ENCODE measurements at places on chromosomes 1 and 21.

GRCh38 chr1:179813626-179814545, 63.7 kb downstream of the TOR1AIP2 start:
- no peak for DNase-seq

DNA sequence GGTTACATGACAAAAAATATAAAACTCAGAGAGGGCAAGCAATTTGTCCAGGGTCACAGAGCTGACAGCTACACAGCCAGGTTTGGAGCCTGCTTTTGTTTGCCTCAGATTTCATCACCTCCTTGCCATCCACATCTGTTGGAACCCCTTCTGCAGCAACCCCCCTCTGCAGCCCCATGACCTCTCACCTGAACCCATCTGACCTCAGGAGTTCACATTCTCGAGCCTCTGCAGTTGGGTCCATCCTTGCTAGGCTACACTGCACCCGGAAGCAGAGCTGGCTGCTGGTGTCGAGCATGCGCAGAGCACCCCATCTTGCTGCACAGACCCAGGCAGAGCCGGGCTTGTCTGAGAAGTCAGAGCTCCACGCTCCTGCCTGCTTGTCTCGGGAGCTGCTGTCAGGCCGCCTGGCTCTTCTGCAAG, 10.0 kb downstream of the C1QB start:
- DNase-seq = no peak

GRCh38 chr1:195704028-195704427, 904.2 kb downstream of the KCNT2 start:
- DNase-seq = no peak

GRCh38 chr1:93129507-93130099, 50.5 kb downstream of the MTF2 start:
- no peak for DNase-seq

DNA sequence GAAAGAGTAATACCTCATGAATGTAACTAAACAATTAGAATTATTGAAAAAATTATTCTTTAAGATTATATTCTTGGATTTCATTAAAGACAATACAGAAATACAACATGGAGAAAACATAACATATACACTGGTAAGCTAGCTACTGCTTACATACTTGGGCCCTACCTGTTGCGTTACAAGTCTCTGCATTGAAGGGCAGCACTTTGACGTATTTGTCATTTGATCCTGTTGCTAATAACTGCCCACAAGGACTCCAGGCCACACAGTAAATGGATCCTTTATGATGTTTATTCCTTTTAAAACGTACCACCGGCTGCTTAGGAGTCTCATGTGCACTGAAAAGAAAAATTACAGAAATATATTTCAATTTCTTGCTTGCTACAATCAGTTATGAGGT, 19.8 kb upstream of the CLCC1 start:
- no peak for DNase-seq

DNA sequence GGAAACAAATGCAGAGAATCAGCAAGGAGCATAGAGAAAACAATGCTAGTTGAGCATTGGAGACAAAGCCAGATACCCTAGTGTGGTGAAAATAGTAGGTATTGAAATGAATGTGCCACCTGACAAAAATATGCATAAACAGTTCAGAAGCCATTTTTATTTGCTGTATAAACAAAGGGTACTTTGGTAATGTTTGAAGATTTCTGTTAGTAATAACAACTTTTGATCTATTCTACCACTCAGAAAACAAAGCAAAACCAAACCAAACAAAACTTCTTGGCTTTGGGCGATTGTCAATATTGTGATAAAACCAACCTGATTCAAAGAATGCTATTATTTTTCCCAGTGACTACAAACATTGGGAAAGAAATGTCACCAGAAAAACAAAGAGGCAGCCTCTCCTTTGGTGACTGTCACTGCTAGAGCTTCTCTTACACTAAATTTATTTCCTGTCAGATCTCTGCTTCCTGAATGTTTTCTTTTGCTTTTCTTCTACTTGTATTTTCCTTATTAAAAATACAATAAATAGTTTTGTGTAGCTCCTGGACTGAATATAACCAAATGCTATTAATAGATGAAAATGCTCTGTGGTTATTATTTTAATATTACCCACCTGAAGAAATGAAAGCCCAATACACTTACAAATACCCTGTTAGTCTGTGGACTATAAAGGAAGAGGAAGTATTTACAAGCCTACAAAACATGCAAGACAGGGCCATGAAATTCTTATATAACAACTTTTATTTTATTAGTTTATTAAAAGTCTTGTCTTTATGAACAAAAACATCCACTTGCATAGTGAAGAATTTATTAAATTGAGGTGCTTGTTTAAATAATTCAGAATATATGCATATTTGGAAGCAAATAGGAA, 5.7 kb downstream of the ATP6V1G3 start:
- no peak for DNase-seq

DNA sequence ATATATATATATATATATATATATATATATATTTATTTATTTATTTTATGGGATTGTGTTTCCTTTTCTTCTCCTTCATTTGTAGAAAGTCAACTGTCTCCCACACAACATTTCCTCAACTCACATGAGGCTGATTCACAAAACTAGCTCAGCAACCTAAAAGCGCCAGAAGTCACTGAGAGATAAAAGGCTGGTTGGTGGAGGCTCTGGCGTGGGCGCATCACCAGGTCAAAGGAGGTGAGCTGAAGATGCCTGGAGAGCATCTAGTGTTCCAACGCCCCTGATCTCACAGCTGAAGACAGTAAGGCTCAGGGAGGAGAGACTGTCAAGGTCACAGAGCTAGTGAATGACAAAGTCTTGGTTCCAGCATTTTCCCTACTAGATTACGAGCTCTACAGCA, 78.0 kb downstream of the HLCS start:
- DNase-seq = no peak

GRCh38 chr1:9883585-9884449, 26.3 kb downstream of the CTNNBIP1 start:
- no peak for DNase-seq

DNA sequence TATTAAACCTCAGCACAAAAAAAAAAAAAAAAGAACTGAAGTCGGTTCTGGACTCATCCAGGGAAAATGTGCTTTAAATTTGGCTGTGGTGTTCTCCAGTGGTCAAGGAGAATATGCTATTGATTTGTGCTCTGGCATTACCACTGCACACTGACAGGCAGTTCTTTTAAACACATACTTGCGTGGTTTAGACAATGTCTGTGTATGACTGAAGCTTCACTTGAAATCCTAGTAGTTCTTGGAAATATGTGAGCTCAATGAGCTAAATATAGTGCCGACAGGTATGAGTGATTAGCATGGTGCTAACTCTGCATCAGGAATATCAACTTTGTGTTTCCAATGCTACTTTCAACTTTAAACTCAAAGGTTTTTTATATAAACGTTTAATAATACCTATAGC, 415.6 kb downstream of the SMYD3 start:
- DNase-seq = no peak

DNA sequence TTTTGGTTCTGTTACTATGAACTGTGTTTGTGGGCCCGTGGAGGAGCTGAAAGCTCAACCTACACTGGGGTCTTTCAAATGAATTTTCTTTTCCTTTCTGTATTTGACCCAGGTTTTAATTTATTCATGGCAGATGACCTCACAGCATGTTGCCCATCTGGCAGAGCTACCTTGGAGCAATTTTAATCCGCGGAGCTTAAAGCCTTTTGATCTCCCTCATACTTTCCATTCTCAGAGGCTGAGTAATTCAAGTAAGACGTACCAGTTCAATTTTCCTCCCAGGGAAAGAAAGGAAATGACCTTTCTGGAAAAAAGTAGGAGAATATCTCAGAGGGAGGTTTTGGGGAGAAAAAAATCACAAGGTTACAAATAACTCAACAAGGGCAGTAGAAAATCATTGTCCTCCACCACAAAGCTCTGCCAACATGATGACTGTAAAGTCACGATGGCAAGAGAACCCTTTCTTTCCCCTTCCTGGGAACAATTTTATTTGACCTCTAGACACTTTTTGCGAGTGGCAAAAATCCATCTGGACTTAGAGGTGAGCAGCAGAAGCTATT, 21.6 kb upstream of the PCP4 start:
- no peak for DNase-seq

DNA sequence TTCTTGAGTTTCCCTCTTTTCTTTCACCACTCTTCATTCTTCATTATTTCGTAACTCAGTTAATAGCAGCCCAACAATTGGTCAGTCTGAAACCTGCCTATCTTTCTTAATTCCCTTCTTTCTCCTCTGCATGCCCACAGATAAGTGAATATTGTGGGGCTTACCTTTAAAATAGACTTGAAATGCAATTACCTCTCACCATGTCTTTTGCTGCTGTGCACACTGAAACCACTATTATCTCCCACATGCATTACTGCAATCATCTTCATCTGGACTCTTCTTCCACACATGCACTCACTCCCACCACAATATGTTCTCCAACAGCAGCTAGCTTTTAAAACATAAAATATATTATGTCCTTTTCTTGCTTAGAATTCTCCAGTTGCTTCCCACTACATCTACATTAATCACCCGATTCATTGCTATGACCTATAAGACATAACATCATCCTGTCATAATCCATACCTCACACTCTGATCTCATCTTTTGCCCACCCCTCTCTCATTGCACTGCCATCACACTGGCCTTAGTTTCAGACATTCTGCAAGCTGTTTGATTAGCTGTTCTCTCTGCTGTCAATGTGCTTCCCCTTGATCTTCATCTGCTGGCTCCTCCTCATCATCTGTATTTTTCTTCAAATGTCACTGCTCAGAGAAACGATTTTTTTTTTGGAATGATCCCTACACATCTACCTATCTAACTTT, 304.8 kb downstream of the PTPRC start:
- DNase-seq = no peak
